ENCODE measurements at places on chromosomes 7 and 10.

DNA sequence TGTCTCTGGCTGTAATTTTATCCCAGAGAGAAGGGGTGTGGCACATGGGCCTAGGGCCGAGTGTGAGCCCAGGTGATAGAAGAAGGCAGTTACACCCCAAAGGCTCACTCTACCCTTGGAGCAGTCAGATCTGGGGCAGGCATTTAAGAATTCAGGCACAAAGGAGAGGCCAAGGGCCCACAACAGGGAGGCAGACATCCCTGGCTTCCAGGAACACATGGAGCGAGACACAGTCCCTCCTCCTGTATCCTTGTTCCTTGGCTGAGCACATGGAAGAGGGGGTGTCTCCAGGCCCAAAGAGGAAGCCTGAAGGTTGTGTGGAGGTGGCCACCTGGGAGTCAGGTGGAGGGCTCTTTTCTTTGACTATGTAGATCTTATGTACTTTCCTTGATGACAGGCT lies 286.2 kb downstream of the RPS24 start:
- no peak for DNase-seq

DNA sequence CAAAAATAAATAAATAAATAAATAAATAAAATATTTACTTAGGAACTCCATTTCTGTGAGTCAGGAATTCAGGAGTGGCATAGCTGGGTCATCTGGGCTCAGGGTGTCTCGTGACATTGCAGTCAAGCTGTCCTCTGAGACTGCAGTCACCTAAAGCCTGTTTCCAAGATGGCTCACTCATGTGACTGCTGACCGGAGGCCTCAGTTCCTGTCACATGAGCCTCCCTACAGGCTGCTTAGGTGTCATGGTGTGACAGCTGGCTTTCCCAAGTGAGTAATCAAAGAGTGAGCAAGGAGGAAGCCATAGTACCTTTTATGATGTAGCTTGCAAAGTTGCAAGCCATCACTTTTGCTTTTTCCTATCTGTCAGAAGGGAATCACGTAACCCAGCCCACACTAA lies 128.6 kb upstream of the KCTD7 start:
- DNase-seq, result peak; percentile 46

GRCh38 chr7:20783125-20783699 lies 3.5 kb downstream of the SP8 start:
- no peak for DNase-seq

GRCh38 chr7:45105588-45106188 lies 5.8 kb downstream of the TBRG4 start:
- DNase-seq, result no peak

GRCh38 chr10:6579183-6579903 lies 733 bp downstream of the PRKCQ start:
- DNase-seq, result peak; percentile 57

- DNase-seq, result no peak
These were observed 26.2 kb upstream of the CCSER2 start for GRCh38 chr10:84302223-84302622.

GRCh38 chr7:27611059-27611458 lies 51.6 kb downstream of the HIBADH start:
- DNase-seq, result no peak

- peak; percentile 73 for DNase-seq
These were observed 43.2 kb downstream of the GPAM start for GRCh38 chr10:112140110-112140970.

- peak; percentile 66 for DNase-seq
These were observed 1128.7 kb downstream of the CNTNAP2 start for GRCh38 chr7:147245274-147245673.

DNA sequence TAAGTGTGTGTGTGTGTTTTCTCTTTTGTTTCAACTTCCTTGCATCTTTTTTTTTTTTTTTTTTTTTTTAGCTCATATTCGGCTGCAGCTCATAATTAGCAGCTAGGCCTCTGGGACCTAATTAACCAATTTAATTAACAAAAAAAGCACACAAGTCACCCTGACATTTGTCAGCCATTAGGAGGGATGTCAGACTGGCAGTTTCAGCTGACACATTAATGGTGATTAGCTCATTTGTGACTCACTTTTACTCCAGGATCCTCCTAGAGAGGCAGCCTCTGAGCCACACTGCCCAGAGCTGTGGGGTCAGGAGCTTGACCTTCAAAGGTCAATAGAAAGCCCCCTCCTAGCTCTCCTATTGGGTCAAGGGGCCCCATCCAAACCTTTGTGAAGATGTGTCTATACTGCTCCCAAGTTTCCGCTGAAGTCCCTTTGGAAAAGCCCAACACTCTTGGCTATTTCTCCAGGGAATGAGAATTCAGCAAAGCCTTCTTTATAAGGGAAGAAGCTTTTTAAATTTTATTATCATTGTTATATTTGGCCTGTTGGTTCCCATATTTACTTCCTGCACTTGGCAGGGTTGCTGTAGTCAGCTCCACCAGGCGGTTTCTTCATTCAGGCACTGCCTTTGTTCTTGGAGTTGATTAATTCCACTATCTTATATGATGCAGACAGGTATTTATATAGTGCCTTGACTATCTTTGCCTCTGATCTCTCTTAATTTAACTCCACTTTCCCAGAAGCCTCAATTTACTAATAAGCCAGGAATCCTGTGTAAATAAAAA lies 109.5 kb upstream of the HABP2 start:
- DNase-seq, result no peak

DNA sequence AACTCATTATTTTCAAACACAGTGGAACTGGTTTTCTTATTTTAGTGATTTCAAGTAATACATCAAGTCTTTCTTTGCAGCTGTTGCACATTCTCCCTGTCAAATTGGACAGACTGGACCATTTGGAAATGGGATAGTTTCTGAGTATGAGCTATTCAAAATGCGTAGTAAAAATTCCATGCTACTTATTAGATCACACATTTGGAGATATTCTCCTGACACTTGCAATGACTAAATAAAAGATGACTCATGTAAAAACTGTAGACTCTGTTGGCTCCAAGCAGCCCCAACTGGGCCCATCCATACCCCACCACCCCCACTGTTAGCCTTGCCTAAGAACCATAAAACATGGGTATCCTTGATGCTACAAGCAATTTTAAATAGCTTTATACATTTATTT lies 25.9 kb upstream of the BICC1 start:
- DNase-seq, result no peak

DNA sequence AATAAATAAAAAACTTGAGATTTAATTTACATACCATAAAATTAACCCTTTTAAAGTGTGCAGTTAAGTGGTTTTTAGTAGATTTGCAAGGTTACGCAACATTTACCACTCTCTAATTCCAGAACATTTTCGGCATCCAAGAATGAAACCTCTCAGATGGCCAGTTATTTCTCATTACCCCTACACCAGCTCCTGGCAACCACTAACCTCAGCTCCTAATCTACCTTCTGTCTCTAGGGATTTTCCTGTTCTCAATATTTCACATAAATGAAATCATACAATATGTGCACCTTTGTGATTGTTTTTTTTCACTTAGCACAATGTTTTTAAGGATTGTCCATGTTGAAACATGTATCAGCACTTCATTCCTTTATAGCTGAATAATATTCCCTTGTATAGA lies 45.1 kb downstream of the INPP5F start:
- DNase-seq, result no peak

DNA sequence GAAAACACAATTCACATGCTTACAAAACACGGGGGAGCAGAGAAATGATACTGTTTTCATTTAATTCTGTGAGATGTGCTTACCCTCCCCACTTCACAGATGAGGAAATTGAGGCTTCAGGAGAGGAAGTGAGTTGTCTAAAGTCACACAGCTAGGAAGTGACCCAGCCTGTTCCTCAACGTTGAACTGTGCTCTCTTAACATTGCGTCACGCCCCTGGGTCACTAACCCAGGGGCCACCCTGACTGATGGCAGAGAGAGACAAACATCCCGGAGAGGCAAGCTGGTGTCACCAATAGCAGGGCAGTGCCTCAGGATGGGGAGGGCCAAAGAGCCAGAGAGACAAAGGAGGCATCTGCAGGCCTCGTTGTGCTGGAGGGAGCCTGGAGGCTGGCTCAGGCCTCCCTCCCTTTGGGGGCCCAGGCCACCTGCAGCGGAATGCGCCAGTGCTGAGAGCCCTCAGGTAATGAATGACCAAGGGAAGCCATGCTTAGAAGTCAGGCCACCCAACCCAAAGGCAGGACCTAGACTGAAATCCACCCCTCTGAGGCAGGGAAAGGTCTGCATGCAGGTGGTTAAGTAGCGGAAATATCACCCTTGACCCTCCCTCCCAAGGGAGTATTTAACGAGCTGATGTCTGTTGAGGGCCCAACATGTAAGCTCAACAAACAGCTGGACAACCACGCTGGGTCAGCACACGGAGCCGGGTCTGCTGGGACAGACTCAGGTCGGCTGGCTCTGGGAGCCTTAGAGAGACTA lies 81.3 kb downstream of the C10orf105 start:
- peak; percentile 94 for DNase-seq

All from erythroblast (primary cell).